AG04450 (cell line): ENCODE measurements at places on chromosomes 3 and 15.
A peak's percentile ranks its signal among the peaks of the same experiment; 100 is the strongest.

- DNase-seq = no peak
Measured at GRCh38 chr3:126132751-126133511, 47.5 kb downstream of the ALDH1L1 start.

DNA sequence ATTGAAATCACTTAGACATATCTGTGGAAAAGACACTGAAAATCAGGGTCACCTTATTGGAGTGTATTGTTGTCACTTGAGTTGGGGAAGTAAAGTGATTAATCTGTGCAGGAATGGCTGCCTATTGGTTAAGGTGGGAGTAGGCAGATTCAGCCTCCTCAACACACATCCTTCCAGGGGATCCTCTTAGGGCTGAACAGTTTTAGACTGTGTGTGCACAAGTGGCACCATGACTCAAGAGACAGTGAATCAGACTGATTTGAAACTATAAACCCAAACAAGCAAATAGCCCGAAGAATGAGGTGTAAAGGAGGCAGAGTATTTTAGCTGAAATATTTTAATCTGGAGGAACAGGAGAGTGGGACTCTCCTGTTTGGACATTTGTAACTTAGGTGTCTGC lies 4.9 kb downstream of the ABHD17C start:
- no peak for DNase-seq

DNA sequence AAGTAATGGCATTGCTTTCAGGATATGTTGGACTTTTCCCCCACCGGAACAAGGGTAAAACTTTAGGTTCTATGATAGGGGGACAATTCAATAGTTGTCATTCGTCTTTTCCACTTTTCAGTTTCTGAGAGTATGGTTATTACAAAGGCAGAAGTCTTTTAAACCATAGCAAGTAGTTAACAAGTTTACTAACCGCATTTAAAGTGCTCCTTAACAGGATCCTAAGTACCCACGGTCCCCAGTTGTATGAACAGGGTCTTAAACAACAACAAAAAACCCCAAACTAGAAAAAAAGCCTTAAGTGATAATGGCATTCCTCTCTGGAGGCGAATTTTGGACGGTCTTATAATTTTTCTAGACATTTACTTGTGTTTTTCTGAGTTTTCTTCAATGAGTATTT lies 831 bp downstream of the IFT57 start:
- no peak for DNase-seq

DNA sequence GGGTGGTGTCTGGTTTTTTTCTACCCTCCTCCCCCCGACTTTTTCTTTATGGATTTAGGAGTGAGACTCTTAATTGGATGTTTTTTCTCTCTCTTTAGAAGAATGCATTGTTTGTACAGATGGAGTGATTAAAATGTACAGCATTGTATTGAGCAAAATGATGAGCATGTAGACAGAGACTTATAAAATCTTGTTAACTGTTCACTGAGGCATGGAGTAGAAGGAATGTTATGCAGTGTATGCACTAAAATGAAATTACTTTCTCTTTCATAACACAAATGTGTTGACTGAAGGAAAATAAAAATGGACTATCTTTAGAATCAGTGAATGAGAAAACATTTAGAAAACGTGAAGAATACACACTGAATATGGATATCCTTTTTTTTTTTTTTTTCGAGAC lies 39.8 kb downstream of the ZFAND6 start:
- DNase-seq = no peak

- no peak for DNase-seq
Measured at GRCh38 chr3:136545664-136546268, 206.4 kb downstream of the STAG1 start.

DNA sequence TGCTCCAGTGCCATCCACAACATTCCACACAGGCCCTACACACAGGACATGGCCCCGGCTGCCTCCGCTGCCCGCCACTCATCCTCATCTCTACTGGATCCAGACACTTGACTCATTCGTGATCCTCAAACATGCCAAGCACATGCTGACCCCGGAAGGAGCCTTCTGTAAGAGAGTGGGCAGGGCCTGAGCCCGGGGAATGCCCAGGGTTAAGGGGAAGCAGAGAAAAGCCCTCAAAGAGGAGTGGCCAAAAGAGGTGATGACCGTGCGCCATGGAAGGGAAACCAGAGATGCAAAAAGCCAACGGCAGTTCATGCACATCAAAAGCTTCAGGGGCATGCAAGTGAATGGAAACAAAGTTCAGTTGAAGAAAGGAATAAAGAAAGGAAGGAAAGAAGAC lies 46.1 kb downstream of the RFTN1 start:
- DNase-seq = no peak

GRCh38 chr3:149339931-149340309 lies 6.5 kb upstream of the TM4SF18 start:
- peak; percentile 79 for DNase-seq

DNA sequence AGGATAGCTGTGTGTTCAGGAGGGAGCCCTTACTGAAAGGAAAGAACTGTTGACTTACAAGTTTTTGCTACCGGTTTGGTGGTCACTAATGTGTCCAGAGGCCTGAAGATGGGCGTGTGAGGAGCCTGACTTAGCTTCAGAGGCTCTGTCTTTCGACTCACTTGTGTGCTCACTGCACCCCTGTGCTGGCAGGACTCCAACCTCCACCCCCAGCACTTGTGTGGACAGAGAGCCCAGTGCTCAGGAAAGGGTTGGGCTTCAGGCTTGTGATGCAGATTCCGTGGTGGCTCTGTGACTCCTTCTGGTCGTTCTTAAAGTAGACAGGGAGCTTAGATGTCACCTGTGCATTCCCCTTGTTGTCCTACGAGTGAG lies 100.9 kb downstream of the PGPEP1L start:
- no peak for DNase-seq

GRCh38 chr3:185200639-185201038 lies 47.8 kb upstream of the C3orf70 start:
- DNase-seq = no peak

- no peak for DNase-seq
Measured at GRCh38 chr3:39469945-39470344, 2.5 kb downstream of the MOBP start.

GRCh38 chr15:41597787-41598186 lies 38.8 kb downstream of the TYRO3 start:
- DNase-seq = no peak

GRCh38 chr3:36372534-36372935 lies 7.8 kb upstream of the STAC start:
- no peak for DNase-seq

- no peak for DNase-seq
Measured at GRCh38 chr3:116474801-116475200, 29.5 kb upstream of the LSAMP start.

DNA sequence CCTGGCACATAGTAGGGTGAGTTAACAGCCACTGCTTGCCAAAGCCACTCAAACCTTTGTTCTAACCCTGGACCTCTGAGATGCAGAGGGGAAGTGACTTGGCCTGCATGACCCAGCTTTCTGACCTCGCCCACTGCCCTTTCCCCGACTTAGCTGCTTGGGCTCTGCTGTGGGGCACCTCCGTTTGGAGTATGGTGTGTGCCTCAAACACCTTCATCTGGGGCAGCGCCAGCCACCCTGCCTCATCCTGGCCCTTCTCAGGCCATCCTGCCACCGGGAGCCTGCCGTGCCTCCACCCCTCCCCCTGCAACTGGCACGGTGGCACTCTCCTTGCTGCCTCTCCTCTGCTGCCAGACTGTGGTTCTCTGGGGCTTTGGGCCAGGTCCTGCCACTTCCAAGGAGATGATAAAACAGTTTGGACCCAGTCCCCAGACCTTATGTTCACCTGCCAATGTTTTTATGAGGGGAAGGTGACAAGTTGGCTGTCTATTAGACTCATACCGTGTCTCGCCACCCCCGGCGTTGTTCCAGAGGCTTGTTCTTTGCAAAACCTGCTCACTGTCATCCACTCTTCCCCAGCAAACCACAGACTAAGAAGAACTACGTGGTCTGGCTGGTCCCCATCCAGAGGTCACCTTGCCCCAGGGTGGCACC lies 32.2 kb downstream of the SLC6A6 start:
- no peak for DNase-seq

GRCh38 chr3:58746758-58747157 lies 80.2 kb upstream of the FAM3D start:
- no peak for DNase-seq

GRCh38 chr3:133891662-133892378 lies 3.9 kb downstream of the RAB6B start:
- no peak for DNase-seq

DNA sequence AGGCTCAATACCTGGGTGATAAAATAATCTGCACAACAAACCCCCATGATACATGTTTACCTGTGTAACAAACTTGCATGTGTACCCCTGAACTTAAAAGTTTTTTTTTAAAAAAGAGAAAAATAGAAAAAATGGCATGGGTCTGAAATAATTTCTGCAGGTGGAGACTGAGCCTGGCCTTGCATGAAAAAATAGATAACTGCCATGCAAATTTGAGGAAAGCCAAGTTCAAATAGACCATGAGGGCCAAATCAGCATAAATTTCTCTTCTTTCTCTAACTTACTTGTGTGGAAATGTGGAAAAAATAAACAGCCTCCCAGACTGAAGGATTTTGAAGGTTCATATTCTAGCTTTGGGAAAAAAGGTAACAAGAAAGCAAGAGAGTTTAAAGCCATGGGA lies 744 bp upstream of the ACKR4 start:
- no peak for DNase-seq

DNA sequence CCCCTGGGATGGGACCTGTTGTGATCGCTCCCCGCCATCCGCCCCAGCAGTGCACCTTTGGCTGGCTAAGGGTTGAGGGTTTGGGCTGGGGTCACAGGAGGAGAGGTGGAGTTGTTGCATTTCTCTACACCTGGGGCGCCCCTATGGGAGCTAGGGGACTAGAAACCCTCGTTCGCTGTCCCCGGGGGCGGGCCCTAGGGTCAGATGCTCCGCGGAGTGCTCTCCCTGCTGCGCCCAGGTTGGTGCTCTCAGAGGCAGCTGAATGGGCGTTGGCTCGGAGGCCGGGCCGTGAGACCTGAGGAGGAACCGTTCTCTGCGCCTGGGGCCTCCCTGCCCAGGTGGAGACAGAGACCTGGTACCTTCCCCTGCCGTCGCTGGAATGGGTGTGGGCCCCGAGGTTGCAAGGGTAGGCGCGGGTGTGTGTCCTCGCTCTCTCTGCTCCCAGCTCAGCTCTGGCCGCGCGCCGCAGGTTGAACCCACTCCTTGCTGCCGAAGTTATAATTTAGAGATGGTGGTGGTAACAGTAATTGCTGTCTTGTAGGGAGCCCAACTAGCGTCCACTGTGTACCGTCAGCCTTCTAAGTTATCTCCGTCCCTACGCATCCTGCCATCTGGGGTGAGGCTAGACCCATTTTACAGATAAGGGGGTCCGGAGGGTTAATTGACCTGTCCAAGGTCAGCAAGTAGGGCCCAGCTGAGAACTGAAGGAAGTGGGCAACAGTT lies 965 bp downstream of the FLNB start:
- DNase-seq = no peak

DNA sequence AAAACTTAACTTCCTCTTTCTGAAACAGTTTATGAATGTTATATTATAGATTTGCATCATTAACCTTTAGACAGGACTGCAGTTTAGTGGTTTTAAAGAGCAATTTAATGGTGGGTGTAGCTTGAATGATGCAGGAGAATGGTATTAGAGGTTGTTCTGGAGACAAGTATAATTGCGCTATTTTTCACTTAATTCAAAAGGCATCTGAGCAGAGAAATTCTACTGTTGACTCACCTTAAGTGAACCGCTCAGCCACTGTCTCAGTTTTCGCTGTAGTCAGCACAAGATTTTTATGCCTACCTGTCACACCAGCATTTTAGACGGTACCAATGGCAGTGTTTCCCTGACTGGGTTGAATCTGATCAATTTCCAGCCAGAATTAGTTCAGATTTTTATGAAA lies 348.8 kb upstream of the DCBLD2 start:
- no peak for DNase-seq

DNA sequence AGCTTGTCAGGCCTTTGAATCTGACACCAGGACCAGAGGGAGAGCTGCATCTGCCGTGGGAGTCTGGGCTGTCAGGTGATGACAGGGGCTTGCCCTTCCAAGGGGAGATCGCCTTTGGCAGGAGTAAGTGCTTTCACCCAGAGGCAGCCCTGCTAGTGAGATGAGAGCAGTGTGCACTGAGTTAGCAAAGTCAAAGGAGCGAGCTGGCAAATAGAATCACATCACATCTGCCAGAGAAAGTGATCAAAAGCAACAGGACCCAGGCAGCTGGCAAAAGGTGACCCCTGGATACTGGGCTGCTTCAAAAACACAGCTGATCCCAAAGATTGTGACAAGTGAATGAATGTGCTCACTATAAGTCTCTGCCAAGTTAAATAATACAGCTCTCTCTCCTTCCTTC lies 36.1 kb upstream of the PYDC2 start:
- no peak for DNase-seq

- DNase-seq = no peak
Measured at GRCh38 chr3:45095916-45096526, 50.2 kb downstream of the CDCP1 start.

GRCh38 chr3:45915518-45916231 lies 27.6 kb upstream of the CXCR6 start:
- peak; percentile 70 for DNase-seq

- no peak for DNase-seq
Measured at GRCh38 chr15:56174649-56175048, 69.0 kb downstream of the RFX7 start.

DNA sequence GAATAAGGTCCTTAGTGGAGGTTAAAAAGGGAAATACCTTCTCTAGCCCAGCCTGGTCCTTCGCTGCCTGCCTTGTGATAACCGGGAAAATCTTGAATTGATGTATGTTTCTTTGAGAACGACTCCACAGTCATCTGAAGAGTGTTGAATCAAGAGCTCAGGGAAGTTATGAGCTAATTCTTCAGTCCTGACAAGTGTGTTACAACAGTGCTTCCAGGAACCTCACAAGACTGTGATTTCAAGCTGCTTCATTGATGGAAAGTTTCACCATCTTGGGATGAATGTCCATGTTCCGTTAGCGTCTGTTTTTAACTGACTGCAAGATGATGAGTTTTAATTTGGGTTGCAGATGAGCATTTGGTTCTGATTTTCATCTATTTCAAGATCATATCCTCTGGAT lies 12.4 kb downstream of the TMEM41A start:
- DNase-seq = no peak

- no peak for DNase-seq
Measured at GRCh38 chr15:82139823-82140268, 94.0 kb upstream of the MEX3B start.

- no peak for DNase-seq
Measured at GRCh38 chr3:110528305-110529121, 543.1 kb upstream of the NECTIN3 start.

GRCh38 chr3:43689766-43690399 lies 855 bp upstream of the ABHD5 start:
- DNase-seq = no peak

GRCh38 chr3:11521167-11521566 lies 122.5 kb downstream of the VGLL4 start:
- no peak for DNase-seq

- DNase-seq = no peak
Measured at GRCh38 chr15:82537351-82537908, 2.8 kb downstream of the RPS17 start.

- no peak for DNase-seq
Measured at GRCh38 chr3:193593668-193594030, 641 bp downstream of the OPA1 start.

- DNase-seq = no peak
Measured at GRCh38 chr3:123464211-123464610, 15.3 kb upstream of the ADCY5 start.
